Stromal cell of bone marrow (primary cell): ENCODE measurements at places on chromosomes 11 and 22.
A peak's percentile ranks its signal among the peaks of the same experiment; 100 is the strongest.

DNA sequence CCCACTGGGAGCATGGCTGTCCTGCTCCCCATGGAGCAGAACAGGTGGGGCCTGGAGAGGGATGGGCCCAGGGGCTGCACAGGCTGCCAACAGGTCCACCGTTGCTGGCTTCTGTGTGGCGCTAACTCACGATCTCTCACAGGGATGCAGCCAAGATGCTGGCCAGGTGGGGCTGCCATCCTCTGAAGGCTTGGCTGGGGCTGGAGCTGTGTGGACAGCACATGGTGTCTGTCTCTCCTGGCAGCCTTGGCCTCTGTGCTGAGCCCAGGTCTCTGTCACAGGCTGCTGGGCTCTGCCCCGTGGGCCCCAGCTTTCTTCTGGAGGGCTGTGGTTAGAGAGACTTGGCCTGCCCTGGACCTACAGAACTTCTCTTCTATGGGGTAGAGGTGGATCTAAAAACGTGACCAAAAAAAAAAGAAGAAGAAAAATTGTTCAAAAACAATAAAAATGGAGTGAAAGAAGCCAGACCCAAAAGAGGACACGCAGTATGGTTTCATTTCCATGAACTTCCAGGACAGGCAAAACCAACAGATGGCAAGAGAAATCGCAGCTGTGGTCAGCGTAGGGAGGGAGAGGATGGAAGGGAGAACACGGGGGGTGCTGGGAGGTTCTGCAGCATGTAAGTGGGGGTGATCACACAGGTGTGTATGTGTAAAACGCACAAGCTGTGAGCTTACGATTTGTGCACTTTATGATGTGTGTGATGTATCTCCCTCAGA is 12.2 kb downstream of the PARVG start:
- no peak for DNase-seq

DNA sequence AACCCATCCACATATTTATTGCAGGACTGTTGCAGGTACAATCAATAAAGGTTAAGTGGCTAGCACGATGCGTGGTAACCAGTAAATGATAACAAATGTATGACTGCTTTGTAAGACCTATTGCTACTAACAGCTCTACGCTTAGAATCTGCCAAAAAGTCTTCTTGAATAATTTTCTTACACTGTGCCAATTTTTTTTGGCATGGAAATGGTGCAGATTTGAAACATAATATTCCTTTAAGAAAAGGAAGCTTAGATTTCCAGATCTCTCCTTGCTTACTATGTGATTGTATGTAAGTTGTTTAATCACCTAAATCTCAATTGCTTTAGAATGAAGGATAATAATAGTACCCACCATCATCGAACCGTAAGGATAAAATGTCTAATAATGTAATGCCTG is 192.0 kb downstream of the LRRC4C start:
- no peak for DNase-seq

DNA sequence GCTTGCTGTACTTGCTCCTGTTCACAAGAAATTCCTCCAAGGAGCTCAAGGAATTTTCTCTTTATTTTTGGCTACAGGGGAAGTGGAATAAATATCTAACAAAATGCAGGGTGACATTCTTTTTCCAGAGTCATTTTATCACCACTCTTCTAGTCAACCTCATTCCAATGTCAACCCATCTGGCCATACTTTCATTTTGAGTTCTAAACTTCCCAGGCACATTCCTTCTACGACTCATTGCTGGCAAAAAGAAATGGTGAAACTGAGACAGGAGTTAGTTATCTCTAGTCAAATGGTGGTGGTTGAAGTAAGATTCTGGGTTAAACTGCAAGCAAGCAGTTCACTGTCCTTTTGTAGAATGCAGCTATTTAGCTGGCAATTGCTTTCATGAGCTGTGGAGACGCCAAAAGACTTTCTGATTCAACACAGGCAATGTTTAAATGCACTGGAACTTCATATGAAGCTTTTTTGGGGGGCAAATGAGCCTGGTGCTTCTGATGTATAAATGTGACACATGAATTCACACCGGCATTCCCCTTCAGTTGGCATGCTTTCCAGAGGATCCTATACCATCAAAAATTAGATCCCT is 304.6 kb downstream of the CADM1 start:
- DNase-seq: peak; percentile 13

DNA sequence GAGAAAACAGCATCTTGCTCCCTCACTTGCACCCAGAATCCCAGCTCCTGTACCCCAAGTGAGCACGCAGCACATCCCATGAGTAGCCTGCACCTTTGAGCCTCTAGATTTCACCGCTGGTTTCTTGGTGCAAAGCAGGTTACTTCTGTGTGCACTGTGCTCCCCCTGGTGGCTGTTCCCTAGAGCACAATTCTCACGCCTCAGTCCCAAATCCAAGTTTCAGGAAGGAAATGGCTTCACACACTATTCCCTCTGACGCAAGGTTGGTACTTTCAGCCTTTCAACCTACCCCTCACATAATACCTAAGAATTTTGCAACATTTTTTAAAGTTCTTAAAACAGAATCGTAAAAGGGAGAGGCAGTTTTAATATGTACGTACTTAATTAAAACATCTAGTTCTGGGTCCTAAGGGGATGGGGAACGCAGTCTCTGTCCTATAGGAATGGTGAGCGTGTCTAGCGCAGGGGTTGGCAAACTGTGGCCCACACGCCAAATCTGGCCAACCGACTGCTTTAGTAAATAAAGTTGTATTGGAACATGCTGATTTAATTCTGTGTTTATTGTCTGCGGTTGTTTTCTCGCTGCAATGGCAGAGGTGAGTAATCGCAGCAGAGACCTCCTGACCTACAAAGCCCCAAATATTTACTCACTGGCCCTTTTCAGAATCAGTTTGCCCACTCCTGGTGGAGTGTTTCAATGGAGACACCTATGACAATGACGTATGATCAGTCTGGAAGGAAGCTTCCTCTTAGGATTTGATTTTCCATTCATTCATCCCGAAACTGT is 27.5 kb downstream of the DHCR7 start:
- peak; percentile 9 for DNase-seq

DNA sequence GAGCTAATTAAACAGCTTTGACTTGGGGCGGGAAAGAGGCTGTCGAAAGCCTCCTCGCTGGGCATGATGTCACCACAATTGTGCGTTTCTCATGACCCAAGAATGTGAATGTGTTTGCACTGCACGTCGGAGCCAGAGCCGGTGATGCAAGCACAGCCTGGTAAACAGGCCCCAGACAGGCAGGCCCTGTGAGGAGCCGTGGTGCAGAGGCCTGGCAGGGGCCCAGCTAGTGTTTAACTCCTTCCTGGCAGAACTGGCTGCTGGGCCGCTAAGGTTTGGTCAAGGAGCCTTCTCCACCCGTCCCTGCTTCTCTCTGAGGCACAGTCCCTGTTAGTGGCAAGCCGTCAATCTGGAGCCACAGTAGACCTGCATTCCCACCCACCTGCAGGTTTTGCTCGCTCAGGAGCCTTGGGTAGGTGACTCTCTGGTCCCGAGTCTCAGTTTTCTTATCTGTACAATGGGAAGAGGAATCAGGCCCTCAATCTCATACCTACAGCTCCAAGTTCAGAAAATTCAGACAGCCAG is 25.4 kb upstream of the SMTN start:
- DNase-seq: peak; percentile 93

GRCh38 chr11:118353084-118353710 is 6.2 kb upstream of the UBE4A start:
- DNase-seq: no peak

DNA sequence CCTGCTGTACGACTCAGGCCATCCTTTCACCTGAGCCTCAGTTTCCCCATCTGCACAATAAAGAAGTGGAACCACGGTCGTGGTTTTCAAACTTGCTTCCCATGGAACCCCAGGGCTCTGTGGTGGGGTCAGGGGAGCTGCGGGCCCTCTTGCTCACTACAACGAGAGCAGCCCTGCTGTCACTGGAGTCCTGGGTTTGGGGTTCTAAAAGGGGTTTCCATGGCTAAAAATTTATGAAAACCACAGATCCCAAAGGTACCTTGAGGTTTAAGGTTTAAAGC is 45.4 kb upstream of the CARS1 start:
- DNase-seq: no peak

DNA sequence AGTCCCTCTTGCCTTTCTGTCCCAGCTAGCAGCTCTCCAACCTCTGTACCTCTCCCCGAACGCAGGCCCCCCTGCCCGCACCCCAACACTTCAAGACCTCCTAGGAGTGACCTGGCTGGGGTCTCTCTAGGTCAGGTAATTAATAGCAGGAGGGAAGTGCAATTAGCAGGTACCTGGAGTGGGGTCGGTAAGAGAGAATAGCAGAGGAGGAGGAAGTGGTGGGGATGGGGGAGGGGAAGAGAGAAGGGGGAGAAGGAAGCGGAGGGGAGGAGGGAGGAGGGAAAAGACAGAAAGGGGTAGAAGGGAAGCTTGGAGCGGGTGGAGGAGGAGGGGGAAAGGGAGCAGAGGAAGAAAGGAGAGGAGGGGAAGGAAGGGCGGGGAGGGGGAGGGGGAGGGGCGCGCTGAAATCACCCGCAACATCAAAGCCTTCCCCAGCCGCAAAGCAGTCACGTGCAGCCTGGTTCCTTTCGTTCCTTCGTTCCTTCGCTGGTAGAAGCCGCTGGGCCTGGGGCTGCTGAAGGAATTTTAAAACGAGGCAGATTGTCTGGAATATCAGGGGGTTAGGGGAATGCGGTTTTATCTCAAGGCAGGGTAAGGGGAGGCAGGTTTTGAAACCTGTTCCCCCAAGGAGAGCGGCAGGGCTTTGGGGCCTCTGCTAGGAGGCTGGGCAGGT is 29.3 kb upstream of the TCF20 start:
- no peak for DNase-seq

DNA sequence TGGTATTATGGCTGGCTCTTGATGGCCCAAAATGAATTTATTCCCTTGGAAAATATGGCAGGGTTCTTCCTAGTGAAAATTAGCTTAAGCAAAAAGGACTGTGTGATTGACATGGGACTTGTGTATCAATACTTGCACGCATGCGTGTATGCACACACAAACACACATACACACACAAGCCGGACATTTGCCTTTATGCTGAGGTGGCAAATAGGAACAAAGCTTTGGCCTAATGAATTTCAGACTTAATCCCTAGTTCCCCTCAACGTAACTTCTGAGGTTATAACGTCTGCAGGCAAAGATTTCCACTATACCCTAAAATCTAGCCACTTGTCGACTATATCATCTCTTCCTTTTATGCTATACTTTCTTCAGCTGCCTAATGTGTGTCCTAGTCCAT is 2.9 kb upstream of the OR52I2 start:
- no peak for DNase-seq

DNA sequence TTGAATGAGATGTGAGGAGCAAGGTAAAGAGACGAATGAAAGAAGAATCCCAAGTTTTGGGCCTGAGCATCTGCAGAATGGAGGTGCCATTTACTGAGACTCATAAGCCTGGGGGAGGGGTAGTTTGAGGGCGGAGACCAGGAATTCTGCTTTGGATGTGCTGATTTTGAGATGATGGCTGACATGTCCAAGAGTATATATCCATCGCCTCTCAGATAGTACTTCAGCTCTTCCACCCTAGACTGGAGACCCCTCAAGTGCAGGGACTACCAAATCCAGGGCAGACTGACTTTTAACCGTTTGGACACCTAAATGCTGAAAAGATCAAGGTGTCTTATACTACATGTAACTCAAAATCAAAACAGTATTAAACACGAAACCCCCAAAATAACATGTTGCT is 1.3 kb upstream of the SDF2L1 start:
- no peak for DNase-seq

DNA sequence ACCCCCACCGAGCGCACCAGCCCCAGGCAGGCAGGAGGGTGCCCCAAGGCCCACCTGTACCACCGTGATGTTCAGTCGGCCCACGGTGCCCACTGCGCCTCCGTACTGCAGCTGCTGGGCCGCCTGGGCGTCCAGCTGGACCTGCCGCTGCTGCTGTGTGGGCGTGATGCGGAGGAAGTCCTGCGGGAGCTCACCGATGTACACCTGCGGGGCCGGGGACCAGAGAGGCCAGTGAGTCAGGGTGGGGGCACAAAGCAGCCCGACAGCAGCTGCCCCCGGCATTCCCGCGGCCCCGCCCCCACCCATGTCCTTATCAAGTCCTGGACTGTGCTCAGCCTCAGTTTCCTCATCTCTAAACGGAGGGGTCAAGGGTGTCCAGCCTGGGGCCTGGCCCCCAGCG is 13.8 kb downstream of the TOLLIP start:
- no peak for DNase-seq

DNA sequence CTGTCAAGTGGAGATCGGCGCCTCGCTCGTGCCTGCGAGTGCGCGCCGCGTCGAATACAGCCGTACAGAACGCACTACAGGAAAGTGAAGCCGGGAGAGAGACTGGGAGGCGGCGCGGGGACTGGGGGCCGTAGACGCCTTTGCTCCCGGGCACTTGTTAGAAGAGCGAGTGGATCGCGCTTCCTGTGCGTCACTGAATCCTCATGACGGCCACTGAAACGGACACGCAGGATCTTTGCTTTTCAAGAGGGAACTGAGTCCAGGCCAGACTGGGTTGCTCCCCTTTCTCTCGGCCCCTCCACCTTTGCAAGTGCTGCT is 314 bp downstream of the RIC8A start:
- DNase-seq: no peak

DNA sequence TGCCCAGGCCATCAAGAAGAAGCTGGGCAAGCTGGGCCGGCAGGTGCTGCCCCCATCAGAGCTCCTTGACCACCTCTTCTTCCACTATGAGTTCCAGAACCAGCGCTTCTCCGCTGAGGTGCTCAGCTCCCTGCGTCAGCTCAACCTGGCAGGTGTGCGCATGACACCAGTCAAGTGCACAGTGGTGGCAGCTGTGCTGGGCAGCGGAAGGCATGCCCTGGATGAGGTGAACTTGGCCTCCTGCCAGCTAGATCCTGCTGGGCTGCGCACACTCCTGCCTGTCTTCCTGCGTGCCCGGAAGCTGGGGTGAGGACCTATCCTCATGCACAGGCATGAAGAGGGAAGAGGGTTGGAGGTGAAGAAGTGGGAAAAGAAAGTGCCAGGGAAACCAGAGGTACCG is 5.3 kb upstream of the NHERF4 start:
- DNase-seq: no peak

DNA sequence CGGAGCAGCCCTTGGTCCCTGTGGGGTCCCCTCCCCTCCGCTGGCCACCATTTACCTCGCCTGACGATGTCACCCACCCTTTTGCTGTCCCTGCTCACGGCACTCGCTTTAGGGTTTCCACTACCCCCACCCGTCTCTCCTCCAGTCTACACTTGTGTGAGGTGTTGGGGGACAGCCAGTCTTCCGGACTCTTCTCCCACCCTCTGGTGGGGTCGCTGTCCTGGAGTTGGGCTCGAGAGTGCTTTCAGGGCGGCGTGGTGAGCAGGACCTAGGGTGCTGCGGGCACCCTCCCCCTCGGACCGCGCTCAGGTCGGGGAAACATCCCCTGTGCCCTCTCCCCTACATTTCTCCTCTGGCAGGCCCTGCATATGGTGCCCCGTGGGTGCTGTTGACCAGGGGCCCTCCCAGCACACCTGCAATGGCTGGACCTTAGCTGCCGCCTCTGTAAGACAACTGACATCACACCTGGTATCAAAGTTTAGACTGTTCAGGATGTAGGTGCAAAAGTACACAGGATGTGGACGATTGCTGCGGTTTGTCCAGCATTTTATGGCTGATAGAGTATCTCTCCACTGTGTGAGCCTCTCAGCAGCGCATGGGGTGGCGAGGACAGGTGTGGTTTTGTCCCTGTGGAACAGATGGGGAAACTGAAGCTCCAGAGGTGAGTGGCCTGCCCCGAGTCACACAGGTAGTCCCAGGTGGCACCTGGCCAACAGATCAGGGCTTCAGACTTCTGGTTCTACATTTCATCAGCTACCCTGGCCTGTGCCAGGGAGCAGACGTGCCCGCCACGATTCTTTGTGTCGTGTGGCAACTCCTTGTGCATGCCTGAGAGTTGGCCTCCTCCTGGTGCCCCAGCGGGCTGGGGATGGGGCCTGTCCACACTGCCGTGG is 1.2 kb downstream of the GRK2 start:
- no peak for DNase-seq

GRCh38 chr22:29801153-29801552 is 34.0 kb downstream of the UQCR10 start:
- no peak for DNase-seq
